ENCODE measurements at places on chromosomes 3 and 15.

DNA sequence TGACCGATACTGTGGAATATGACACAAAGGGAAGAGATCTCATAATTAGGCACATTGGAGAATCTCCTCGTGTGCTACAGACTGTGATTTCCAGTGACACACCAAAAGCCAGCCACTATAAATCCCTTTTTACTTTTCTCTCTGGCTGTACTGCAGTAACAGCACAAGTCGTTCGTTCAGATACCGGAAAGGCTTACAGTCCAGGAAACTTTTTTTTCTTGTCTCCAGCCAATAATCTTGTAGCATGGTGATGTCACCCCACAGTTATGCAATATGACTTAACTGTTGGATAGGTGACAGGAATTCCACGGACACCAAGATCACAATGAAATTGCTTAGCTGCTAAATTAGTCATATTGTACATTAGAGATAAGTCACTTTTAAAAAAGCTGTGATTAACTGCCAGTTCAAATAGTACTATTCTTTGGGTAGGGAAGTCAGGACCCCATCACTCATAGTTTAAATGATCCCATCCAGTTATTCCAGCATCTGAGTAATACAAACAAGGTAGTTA is 36.3 kb upstream of the TSC22D2 start:
- no peak for DNase-seq

DNA sequence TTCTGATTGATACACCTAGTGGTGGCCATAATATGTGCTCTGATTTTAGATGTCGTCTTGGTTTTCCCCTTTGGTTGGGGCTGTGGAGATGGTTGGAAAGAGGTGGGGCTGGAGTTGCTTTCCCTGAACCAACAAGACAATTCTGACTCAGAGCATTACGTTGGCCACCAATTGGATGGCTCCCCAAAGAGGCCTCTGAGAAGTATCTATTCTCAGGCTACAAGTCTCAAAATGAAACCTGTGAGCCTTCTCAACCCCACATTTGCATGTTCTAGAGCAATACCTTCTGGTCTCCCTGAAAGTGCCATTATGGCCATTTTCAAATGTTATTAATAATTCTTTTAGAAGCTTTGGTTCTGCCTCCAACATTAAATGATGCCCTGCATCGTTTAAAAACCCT is 188.4 kb upstream of the WNT5A start:
- DNase-seq: peak; percentile 5

- DNase-seq: no peak
Measured at GRCh38 chr15:76863123-76863522, 42.0 kb downstream of the SCAPER start.

- DNase-seq: no peak
Measured at GRCh38 chr3:137071104-137071503, 113.3 kb downstream of the IL20RB start.

- DNase-seq: no peak
Measured at GRCh38 chr15:53880357-53880756, 97.9 kb upstream of the UNC13C start.

GRCh38 chr15:53401503-53401902 is 358.0 kb downstream of the WDR72 start:
- no peak for DNase-seq

DNA sequence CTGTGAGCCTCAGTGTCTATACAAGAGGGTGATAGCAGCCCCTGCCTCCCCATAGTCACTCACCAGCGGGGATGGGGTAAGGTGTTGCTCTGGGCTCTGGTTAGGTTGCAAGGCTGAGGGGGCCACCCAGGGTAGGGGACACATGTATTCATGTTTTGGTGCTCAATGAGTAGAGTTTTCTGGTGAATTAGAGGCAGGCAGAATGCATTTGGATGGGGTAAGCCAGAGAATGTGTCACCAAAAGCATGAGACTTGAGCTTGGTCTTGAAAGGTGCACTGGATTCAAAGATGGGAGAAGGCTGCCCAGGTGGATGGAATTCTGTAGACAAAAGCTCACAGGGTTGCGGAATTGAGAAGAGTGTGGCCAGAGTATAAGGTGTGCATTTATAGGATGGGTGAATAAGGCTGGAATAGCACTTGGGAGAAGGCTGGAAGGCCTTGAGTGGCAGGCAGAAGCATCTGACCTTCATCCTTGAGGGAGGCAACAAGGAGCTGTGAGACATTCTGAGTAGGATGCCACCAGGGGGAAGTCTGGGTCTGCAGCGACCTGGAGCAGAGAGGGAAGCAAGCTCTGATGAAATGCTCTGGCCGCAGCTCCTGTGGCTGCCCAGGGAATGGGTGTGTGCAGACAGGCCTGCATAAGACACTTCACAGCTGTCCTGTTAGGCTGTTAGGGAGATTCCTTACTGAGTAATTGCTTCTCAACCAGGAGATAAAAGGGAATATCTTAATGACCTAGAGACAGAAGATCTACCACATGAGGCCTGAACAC is 149.6 kb downstream of the CHDH start:
- DNase-seq: no peak

DNA sequence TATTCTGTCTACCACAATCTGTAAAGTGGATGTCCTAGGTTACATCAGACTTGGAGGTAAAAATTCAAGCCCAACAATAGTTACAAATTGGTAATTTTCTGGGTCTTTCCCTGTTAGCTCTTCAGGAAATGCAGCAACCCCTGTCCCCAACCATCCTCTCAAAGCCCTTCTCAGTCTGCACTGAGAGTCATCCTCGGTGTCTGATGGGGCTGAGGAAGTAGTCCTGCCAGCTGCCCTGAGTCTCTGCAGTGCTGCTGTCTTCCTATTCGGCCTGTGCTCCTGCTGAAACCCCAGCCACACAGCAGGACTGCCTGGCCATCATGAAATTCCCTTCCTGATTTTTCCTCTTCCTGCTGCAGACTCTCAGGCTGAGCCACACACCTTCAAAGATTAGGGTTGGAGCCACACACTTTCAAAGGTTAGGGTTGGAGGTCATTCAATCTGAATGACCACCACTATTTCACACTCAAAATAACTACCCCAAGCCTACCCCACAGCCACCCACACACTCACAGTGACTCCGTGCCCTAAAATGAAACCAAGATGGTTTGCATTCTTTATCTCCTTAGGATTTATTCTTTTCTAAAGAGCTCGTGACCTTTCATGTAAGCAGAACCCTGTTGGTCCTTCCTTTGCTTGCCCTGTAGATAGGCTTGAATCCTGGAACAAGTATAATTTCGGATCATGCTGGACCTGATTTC is 17.6 kb downstream of the TRIM42 start:
- DNase-seq: no peak

DNA sequence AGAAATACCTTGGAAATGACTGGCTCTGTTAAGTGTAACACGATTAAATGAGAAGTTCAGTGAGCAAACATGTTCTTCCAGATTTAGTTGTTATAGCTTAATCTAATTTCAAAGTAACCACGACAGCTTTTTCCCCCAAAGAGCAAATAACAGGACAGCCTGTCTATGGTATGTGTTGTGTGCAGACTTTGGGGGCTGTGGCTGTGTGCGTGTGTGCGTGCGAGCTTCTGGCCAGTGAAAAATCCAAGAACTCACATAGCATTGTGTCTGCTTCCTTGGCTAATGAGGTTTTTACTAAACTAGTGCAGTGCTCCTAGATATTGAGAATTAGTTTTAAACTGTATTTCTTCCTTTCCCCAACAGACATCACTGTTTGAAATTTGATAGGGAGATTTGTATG is 167.1 kb downstream of the CACNA1D start:
- DNase-seq: no peak

- peak; percentile 64 for DNase-seq
Measured at GRCh38 chr3:53254509-53255422, 1.1 kb downstream of the TKT start.

DNA sequence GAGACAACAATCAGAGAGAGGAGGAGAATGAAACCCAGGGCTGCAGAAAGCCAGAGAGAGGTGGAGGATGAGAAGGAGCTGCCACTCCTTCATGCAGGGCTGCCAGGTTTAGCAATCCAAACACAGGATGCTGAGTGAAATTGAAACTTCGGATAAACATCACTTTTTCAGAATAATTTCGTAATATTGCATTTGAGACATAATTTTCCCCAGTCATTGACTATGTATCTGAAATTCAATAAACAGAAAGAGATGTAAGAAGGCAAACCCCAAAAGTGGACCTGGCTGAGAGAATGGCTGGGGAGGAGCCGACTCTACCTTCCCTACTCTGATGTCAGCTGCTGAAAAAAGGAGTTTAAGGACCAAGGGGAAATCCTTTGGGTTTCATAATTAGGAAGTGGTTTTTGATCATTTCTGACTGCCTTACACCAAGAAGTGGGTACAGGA is 33.8 kb downstream of the SLC9A9 start:
- DNase-seq: no peak

DNA sequence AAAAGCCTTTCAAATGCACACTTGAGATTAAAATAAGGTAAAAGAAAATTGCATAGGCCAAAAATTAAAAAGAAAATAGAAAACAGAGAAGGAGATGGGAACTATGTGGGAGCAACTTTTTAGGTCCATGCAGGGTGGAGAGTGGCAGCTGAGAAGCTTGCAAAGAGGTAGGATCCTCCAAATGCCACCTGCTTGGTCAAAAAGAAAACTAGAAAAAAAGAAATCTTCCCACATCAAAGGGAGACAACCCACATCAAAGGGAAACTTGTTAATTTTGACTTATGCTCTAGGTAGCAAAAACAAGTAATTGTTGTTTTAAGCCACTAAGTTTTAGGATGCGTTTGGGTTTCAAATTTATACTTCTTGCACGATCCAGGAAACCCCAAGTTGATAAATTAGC is 342.9 kb downstream of the IL20RB start:
- DNase-seq: no peak

GRCh38 chr3:150414258-150414657 is 6.2 kb downstream of the TSC22D2 start:
- no peak for DNase-seq
